Common myeloid progenitor, CD34-positive (primary cell): ENCODE measurements at places on chromosomes 1 and 21.

DNA sequence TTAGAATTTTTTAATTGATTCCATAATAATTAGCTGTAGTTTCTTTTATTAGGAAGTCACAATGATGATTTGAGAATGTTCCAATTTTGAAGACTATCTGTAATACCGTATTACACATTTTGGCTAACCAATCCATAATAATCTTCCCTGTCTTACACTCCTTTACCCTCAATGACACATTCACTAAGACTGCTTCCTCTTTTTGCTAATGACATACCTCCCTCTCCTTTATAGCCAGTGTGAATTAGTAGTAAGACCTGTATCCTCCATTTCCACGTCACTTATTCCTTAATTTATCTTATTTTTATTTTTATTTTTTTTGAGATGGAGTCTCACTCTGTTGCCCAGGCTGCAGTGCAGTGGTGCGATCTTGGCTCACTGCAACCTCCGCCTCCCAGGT, 10.1 kb downstream of the KDM1A start:
- peak; percentile 63 for DNase-seq

- no peak for DNase-seq
Observed at GRCh38 chr1:55428944-55429931, 214.1 kb upstream of the USP24 start.

DNA sequence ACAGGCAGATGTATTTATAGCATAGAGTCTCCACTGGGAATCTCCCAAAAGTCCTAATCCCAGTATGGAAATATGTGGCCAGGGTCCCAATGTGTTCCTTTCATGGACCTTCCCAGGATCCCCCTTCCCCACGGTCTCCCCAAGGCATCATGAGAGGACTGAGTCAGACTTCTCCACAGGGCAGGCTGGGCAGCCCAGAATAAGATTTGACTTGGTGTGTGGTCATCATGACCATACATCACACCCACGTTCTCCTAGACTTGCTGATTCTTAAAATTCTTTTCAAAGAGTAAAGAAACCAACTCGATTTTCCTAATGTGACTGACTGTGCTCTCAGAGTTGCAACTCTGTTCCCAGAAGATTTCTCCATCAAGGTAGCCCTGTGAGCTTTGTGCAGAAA, 93.9 kb upstream of the CD34 start:
- DNase-seq, result no peak

DNA sequence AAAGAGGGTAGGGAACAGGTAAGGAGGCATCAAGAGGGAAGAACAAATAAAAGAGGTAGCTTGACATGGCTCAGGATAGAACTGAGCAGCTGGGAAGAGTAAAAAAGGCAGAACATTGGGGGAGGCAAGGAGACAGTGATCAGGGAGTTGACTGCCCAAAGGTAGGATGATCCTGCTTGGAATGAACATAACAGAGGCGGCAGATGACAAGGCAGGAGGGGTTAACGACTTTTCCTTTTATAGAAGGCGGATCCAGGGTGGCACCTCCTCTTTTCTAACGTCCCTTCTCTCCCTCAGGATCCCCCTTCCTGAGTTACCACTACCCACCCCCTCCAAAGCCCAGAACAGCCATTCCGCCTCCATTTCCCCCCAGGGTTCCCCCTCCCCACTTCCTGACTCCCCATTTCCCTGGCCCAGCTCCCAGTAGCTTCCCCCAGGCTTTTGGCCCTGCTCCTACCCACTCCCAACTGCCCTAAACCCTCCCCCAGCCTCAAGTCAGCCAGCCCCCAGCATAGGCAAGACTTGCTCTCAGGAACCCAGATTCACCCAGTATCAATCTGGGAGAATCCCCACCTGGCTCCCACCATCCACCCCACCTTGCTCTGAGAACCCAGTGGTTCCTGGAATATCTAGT, 769 bp upstream of the ADAMTS4 start:
- DNase-seq, result no peak

DNA sequence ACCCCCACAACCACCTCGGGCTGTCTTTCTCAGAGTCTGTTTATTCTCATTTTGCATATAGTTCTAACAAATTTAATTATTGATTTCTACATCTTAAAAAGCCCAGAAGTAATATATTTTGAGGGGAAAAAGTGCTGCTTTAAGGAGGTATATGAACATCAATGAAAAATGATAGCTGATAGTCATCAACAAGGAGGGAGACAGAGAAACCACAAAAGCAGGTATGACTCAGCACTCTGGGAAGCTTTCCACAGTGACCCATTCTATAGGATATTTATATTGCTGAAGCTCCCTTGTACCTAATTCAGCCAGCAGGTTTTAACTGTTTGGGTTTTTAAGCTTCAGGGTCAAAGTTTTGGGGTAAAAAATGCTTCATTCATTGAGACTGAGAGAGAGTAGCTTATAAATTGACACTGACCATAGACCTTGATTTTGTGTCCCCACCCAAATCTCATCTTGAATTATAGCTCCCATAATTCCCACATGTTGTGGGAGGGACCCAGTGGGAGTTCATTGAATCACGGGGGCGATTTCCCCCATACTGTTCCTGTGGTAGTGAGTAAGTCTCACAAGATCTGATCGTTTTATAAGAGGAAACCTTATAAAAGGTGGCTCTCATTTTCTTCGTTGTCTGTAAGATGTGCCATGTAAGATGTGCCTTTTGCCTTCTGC, 27.4 kb downstream of the VANGL1 start:
- DNase-seq, result no peak

GRCh38 chr1:109793486-109794318, 30.0 kb upstream of the EPS8L3 start:
- peak; percentile 95 for DNase-seq

GRCh38 chr1:44327679-44328491, 27.2 kb downstream of the ERI3 start:
- no peak for DNase-seq

- DNase-seq, result no peak
Observed at GRCh38 chr1:78156805-78157521, 111.2 kb downstream of the GIPC2 start.

DNA sequence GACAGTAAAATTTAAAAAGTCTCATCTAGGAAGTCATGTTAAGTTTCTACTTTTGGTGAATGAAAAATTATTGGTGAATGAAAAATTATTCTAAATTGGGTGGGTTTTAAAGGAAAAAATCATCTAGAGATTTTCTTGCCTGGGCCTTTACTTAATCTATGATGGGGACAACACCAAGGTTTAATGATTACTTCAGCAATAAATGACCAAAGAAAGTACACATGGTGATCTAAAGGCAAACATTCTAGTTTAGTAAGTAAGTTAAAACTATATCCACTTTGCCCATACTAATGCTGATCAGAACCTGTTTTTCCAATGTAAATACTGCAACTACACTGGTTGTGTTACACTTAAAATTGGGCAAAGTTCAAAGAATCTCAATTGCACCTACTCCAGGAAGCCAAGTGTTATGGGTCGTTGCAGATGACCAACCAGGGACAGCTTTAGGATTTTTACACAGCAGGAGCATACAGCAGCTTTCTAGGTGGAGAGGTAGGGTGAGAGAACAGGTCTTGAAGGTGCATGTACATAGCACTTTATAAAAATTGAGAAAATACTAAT, 14.6 kb upstream of the RPL5 start:
- no peak for DNase-seq

DNA sequence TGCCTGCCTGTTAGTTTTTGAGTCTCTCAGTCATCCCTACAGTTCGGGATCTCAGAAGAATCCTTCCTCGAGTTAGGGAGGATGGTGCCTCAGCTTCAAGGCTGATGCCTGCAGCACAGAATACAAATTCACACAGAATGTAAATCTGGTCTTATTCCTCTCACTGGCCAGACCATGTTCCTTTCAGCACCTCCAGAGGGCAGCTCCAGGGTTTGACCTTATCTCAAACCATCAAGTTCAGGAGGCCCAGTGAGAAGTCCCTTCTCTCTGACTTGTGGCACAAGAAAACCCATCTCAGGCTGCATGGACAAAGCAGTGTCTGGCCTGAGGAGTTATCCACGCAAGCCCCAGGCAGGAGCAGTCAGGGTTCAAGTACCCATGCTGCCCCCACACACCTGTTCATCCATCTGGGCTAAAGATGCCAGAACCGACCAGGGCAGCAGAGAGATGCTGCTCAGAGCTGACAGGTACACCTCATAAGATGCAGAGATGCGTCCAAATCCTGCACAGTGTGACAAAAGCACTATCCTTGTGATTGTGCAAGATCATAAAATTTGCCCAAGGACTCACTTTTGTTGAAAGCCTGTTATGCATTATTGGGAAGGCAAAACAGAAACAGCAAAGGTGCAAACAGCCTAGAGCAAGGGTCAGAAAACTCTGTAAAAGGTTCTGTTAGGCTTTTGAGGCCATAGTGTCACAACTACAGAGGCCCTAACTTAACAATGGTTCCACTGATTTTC, 49.8 kb downstream of the BCAR3 start:
- DNase-seq, result peak; percentile 63

DNA sequence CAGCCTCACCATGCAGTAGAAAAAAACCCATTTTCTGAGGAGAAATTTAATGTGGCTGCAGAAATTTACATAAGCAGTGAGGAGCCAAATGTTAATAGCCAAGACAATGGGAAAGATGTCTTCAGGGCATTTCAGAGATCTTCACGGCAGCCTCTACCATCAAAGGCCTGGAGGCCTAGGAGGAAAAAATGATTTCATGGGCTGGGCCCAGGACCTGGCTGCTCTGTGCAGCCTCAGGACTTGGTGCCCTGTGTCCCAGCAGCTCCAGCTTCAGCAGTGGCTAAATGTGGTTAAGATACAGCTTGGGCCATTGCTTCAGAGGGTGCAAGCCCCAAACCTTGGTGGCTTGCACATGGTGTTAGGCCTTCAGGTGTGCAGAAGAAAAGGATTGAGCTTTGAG, 48.0 kb upstream of the PDE4B start:
- DNase-seq, result no peak

DNA sequence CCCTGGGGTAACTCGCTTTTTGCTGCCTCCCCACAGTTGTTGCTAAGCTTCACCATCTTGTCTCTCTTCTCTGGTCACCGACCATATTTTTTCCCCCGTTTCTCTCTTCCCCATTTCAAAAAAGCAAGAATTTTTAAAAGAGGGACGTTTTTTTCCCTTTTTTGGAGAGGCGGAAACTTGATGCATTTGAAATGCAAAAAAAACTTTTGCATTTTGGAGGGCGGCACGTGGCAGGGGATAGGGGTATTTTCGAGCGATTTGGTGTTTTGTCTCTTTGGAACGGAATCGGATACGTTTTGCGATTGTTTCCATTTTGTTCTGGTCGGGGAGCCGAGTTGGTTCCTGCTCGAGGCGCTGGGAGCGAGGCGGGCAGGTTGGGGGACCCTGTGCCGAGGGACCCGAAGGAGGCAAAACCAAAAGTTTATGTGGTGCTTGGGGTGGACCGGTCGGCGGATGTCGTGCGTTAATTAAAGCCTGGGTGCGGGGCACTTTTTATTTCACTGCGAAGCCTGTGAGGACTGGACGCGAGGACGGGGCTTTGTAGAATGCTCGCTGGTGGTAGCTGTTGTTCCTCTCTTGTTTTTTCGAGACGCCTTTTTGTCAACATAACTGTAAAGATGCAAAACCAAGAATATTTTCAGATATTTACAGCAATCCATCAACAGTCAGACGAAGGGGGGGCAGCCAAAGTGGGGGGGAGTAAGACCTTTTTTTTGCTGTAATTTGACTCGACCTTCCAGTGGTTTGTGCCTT, 884 bp downstream of the H3-3A start:
- DNase-seq, result no peak
